Suppressor macrophage treated with lipopolysaccharide for 4 hours (primary cell): ENCODE measurements at places on chromosomes 2 and 18.
A peak's percentile ranks its signal among the peaks of the same experiment; 100 is the strongest.

GRCh38 chr2:152115952-152116351 is 17.1 kb upstream of the CACNB4 start:
- no peak for DNase-seq

DNA sequence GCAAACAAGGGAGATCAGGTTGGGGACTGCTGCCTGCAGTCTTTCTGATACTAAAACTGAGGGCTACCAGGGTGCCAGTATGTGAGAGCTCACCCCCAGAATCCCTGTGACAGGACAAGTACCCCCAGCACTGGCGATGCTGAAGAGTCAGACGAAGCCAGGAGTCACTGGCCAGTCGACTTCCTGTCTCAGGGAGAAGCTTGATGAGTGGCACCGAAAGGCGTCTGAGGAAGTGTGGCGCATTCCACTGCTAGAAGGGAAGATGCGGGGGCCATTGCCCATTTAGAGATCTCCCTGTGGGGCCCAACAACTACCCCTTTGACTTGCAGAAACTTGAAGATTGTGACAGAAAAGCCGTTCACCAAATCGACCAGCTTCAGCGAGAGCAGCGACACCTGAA is 22.0 kb downstream of the MXD1 start:
- DNase-seq = no peak

DNA sequence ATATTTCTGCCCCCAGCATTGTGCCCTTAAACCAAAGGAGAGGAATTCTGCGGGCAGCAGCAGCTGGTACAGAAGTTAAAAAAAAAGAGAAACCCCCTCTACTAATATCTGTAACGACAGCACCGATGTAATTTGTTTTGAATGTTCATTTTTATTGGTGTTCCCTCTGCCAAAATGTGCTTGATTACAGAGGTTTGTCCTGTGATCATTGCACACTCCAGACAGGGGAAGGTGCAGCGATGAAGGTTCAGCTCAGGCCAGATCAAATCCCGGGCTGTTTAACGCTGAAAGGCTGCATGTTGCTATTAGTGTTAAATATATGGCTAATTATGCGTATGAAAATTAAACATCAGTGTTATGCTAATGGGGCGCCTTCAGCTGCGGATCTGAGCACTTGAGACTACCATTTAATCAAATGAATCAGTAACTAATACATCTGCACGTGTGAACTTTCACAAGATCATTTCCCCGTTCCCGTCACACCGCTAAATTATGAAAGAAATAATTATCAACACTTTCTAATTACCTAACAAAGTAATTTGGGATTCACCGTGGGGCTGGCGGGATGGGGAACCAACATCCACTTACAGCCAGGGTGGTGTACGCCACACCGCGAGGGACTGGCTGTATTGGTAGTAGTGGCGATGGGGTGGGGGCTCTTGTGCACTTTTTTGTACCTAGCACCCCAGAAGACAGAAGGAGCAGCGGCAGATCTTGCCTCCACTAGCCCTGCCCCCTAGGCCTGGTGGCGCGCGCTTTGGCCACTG is 1.5 kb upstream of the DLX1 start:
- DNase-seq = no peak

- no peak for DNase-seq
Observed at GRCh38 chr2:201999279-201999678, 34.4 kb upstream of the FZD7 start.

DNA sequence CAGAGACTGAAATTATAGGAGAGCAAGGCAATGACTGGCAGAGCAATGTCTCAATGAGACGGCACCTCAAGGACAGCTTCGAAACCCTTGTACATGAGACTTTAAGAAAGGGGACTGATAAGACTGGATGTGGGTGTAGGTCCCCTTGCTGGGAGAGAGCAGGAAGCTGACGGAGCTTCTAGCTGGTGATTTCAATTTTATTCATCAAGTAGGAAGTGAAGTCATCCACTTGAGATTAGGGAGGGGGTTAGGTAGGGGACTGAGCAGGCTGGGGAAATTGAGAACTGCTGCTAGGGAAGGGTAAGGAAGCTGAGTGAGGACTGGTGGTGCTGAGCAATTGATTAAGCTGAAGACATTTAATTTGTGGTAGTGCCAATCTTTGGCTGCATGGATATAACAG is 99.5 kb upstream of the ITGB6 start:
- DNase-seq = peak; percentile 77

DNA sequence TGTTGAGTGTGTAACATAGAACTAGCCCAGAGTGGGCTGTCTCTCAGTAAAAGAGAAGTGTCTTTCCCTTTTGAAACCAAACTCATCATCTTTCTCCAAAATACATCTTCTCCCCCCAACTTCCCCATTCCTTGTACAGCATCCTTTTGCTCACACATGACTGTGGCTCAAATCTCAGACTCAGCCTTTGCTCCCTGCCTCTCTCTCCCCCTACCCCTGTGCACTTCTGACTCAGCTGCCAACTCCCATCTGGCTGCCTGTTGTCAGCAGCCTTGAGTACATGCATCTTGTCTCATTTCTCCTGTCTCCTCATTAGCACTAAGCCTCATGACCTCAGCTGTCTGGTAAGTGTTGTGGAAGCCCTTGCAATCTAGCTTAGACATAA is 18.1 kb upstream of the MGAT4A start:
- DNase-seq = peak; percentile 97

DNA sequence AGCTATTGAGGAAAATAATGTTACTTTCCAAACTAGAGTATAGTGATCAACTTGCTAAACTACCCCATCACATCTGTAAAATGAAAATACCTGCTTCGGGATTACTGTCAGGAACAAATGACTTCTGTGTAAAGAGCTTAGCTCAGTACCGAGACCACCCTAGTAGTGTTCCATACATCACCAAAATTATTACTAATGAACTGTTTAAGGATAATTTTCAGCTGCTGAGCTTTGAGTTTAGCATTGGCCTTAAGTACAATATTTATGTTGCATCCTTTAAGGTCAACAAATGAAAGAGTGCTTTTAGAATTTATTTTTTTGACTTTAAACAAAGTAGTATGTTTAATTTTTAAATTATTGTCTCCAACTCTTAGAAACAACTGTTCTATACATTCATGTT is 144.1 kb downstream of the LCLAT1 start:
- no peak for DNase-seq

GRCh38 chr2:203021991-203022390 is 7.3 kb downstream of the NBEAL1 start:
- no peak for DNase-seq

GRCh38 chr2:120957905-120958304 is 222.2 kb downstream of the GLI2 start:
- no peak for DNase-seq

DNA sequence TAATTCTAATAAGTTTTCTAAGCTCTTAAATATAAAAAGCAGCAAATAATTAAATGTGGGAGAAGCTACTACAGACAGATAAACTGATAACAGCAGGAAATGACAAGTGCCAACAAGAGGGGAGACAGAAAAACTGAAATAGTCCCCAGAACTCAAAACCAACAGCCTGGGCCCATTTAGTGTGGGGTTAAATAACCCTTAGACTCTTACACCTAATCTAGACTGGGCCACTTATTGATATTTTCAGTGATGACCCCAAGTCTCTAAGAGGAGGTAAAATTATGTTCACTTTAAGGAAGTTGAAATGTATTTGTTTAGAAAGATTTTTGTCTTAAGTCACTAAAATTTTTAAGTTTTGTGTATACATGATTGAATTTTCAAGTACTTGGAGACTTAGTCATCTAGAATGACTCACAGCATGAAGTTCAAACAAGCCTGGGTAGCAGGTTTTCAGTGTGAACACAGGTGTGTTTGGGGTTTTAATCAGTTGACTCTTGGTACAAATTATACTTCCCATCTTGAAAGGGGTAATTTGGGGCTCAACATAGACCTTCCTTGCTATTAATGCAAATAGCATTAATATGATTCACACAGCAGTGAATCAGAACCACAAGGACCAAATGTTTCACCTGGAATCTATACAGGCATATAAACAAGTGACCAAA is 54.9 kb upstream of the MYO3B start:
- no peak for DNase-seq

- DNase-seq = peak; percentile 43
Observed at GRCh38 chr18:73688851-73689711, 458.6 kb downstream of the FBXO15 start.

GRCh38 chr2:233982421-233983121 is 65.4 kb downstream of the TRPM8 start:
- no peak for DNase-seq

DNA sequence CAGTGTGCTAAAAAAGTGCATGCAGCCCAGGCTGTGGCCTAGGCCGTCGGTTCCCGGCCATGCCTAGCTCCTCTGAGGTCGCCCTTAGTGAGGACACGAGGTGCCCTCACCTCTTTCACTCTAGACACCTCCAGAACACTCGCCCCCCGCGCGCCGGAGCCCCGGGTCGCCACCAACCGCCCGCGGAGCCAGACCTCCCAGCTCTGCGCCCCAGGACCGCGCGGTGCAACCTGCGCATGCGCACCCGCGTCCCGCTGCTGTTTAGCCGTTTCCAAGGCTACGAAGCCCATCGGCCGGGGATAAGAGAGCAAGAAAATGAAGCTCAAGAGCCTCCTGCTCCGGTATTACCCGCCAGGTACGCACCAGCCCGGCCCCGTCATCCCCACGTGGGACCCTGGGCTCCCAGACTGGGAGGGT is at the start of gene DAW1:
Gene DAW1 (plus strand): TSS at position 257 of the 417 bp plus-strand sequence. CDS start 59 bp downstream, at position 316.
- peak; percentile 33 for DNase-seq

- no peak for DNase-seq
Observed at GRCh38 chr2:120884472-120885290, 149.0 kb downstream of the GLI2 start.

- DNase-seq = no peak
Observed at GRCh38 chr18:28153485-28154065, 23.4 kb downstream of the CDH2 start.

- no peak for DNase-seq
Observed at GRCh38 chr2:41540272-41540998, 507.4 kb upstream of the PKDCC start.

GRCh38 chr2:50720697-50721315 is 311.1 kb downstream of the NRXN1 start:
- no peak for DNase-seq

GRCh38 chr2:126719191-126719832 is 63.4 kb downstream of the GYPC start:
- DNase-seq = peak; percentile 16

DNA sequence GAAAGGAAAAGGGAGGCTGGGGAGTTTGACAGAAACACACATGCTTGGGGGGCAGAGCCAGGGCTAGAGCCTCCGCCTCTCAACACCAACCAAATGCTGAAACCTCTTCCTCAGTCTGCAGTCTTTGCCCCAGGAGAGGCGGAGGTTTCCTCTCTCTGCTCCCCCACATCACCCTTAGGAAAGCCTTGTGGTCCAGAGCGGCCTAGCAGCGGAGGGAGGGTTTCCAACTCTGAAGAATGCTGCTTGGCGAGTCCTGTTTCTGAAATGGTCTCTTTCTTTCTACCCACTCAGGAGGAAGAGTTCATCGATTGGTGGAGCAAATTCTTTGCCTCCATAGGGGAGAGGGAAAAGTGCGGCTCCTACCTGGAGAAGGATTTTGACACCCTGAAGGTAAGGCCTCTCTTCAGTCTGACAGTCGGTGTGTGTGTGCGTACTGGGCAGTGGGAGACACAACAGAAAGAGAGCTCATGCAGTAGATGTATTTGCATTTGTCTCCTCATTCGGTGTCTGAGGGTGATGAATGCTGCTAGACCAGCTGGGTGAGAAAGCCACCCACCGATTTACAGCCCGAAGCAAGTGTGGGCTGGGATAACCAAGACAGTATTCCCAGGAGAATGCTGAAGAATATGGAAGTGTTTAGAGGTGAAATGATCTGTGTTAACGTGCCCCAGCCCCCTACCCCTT is 190.5 kb downstream of the DYSF start:
- no peak for DNase-seq

- no peak for DNase-seq
Observed at GRCh38 chr18:58727776-58728500, 56.7 kb downstream of the MALT1 start.

DNA sequence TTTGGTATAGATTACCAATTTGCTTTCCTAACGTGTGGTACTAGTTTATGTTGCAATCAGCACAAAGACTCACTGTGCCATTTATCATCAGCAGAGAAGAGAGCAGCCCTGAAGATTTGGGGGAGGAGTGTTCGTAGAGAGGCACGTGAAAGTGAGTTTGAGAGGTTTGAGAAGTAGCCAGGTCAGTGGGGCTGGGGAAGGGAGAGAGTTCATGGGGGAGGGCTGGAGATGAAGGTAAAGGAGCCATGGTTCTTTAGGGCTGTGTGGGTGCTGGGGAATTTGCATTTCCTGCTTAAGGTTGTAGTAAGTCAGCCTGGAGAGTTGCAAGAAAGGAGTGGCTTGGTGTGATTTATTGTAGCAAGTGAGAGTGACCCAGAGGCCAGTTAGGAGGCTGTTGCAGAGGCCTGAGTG is 172.1 kb downstream of the NEDD4L start:
- no peak for DNase-seq
